Substantia nigra (tissue), 51 donors: ENCODE measurements at places on chromosomes 5 and 9.

DNA sequence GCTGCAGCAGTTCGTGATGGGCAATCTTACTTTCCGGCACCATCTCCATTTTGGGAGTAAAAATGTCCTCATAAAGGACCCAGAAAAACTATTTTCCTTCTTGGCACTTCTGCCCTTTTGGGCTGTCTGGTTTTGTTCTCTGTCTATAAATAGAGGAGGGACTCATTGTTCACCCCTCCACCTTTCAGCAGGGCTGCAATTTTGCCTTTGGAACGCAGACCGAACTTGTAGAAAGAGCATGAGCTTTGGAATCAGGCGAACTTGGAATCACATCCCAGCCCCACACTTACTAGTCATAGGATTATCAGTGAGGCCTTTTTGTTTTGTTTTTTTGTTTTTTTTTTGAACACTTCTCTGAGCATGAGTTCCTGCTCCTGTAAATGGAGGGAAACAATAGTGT lies 178.1 kb upstream of the IL12B start:
- DNase-seq, result no peak

GRCh38 chr9:116391306-116391900 lies 237.8 kb downstream of the PAPPA start:
- no peak for DNase-seq

GRCh38 chr5:15248731-15249130 lies 251.2 kb upstream of the FBXL7 start:
- DNase-seq, result no peak

DNA sequence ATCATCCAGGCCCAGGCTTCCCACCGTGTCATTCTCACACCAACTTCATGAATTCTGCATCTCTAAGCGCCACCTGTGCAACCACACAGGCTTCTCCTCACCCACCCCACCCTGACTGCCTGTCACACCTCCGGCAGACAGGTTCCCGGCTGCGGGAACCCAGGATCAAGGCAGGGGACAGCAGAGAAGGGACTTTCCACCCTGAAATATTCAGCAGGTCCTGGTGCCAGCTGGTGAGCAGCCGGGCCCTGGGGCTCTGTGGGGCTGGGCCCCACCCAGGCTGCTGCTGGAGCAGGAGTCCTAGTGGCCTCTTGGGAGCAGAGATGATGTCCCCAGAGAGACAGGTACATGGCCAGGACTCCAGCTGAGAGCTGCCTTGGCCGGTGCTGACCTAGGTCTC lies 12.7 kb downstream of the ANXA6 start:
- no peak for DNase-seq

DNA sequence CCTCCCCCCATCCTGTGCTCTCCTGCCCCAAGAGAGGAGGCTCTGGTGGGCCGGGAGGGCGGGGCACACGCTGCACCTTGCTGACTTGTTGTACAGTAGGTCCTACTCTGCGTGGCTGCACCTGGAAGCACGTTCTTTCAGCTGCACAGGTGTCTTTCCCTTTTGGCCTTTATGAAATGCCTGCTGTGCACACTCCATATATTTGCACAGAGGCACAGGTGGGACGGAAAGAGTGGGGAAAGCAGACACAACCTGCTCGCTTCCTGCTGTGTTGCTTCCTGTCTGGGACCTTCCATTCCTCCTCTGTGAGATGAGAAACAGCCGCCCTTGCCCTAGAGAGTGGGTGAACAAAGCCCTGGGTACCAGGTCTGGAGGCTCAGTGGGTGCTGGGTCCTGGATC lies 4.8 kb downstream of the USP20 start:
- DNase-seq, result no peak

GRCh38 chr5:152306386-152306785 lies 98.7 kb downstream of the NMUR2 start:
- no peak for DNase-seq

DNA sequence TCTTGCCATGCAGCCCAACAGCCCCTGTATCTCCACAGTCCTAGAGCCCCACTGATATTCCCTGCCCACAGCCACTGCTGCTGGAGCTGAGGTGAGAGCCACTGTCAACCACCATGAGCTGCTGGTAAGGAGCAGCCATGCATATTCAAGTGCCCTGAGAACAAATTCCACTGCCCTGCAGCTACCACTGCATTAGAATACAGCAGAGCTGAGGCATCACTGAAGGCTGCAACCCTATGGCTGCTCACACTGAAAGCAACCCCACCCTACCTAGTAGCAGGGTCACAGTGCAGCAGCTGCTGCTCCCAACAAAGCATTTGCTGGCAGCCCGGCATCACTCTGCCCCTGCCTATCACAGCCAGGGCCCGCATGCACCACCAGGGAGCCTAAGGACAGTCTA lies 68.6 kb downstream of the SKIC3 start:
- DNase-seq, result no peak

- no peak for DNase-seq
Measured at GRCh38 chr9:12604164-12604821, 88.9 kb upstream of the TYRP1 start.

DNA sequence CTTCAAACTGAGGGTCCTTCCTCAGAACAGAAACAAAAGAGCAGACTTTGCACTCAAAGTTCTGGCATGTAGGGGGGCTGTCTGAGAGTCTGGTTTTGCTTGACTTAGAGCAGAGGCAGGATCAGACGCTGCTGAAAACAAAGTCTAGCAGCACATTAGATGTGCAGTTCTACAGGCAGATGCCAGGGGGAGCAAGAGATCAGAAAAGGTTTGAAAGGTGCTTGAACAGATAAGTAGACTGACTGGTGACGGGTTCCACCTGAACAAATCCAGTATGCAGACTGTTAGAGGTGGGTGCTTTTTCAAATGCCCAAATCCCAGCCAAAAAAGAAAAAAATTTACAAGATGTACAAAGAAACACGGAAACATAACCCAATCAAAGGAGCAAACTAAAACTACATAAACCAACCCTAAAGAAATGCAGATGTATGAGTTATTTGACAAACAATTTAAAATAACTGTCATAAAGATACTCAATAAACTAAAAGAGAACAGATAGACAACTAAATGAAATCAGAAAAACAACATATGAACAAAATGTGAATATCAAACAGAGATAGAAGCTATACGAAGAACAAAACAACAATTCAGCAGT lies 194.7 kb upstream of the FREM1 start:
- no peak for DNase-seq

GRCh38 chr5:169627551-169627950 lies 9.5 kb upstream of the DOCK2 start:
- DNase-seq, result no peak

- no peak for DNase-seq
Measured at GRCh38 chr5:179287071-179287470, 58.2 kb downstream of the ADAMTS2 start.

DNA sequence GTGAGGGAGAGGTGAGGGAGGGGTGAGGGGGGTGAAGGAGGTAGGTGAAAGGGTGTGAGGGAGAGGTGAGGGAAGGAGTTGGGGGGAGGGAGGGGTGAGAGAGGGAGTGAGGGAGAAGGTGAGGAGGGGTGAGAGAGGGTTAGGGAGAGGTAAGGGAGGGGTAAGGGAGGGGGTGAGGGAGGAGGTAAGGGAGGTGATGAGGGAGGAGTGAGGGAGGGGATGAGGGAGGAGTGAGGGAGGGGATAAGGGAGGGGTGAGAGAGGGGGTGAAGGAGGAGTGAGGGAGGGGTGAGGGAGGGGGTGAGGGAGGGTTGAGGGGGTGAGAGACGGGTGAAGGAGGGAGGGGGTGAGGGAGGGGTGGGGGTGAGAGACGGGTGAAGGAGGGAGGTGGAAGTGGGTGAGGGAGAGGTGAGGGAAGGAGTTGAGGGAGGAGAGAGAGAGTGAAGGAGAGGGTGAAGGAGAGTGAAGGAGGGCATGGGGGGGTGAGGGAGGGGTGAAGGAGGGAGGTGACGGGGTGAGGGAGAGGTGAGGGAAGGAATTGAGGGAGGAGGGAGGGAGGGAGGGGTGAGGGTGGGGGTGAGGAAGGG lies 18.5 kb downstream of the NINJ1 start:
- no peak for DNase-seq

DNA sequence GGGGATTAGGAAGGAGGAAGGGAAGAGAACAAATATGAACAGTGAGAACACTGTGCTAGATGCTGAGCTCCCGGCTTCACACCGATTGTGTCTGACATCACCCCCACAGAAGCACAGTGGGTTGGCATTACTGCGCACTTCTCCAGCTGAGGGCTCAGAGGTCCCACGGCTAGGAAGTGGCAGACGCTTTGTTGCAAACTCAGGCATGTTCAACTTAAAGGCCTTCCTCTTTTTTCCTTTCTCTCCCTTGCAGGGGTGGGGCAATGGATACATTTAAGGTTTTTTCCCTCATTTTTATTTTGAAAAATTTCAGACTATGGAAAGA lies 15.5 kb upstream of the SHB start:
- peak; percentile 17 for DNase-seq

DNA sequence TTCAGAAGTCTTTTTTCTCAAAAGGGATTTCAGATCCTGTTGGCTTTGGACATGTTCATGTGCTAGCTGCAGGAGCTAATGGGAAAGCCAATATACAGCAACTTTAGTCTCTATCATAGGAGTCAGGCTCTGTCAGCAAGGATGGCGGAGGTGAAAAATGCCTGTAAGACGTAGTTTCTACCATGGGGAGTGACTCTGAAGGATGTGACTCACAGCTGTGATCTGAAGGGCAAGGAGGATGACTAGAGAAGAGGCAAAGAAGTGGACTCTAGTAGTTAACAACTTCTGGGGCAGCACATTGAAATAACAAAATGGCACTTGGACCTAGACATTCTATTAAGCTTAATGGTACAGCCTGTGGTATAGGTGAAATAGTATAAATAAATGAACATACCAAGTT lies 3.1 kb upstream of the NDUFS4 start:
- DNase-seq, result no peak

GRCh38 chr5:24644761-24645160 lies at the start of gene CDH10:
CDH10 (minus strand) TSS chr5:24644978; CDS start chr5:24593490, 51,488 bp downstream.
- DNase-seq, result peak; percentile 43

GRCh38 chr9:114427644-114428043 lies 39.9 kb upstream of the AKNA start:
- DNase-seq, result no peak

DNA sequence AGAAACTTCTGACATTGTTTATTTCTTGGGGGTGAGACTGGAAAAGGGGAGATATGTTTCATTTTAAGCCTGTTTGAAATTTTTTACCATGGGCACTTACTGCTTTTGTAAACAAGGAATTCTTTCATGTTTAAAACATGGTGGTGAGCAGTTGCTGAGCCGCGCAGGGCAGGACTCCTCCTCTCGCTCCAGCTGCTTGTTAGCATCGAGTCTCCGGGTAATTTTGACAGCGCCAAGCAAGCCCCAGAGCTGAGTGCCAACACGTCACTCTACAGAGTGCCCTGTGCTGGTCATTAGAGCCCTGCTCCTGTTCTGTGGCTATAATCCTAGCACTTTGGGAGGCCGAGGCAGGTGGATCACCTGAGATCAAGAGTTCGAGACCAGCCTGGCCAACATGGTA lies 116.5 kb upstream of the MSX2 start:
- no peak for DNase-seq

- DNase-seq, result no peak
Measured at GRCh38 chr5:145991044-145991575, 54.7 kb downstream of the SH3RF2 start.

GRCh38 chr9:134381671-134382516 lies 55.6 kb downstream of the RXRA start:
- DNase-seq, result no peak

GRCh38 chr5:92023555-92023954 lies 640.4 kb upstream of the ARRDC3 start:
- DNase-seq, result no peak

DNA sequence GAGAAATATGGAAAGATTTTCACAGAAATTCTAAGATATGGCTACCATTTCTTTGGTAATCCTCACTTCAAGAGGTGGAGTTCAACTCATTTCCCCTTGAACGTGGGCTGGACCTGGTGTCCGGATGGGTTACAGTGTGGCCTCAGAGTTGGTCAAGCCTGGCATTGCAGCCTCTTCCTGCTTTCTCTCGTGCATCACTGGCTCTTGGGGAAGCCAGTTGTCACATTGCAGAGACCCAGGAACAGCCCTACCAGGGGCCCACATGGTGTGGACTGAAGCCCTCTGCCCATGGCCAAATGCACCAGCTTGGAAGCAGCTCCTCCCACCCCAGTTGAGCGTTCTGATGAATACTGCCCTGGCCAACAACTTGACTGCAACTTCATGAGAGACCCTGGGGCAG lies 47.7 kb upstream of the FCN1 start:
- no peak for DNase-seq

DNA sequence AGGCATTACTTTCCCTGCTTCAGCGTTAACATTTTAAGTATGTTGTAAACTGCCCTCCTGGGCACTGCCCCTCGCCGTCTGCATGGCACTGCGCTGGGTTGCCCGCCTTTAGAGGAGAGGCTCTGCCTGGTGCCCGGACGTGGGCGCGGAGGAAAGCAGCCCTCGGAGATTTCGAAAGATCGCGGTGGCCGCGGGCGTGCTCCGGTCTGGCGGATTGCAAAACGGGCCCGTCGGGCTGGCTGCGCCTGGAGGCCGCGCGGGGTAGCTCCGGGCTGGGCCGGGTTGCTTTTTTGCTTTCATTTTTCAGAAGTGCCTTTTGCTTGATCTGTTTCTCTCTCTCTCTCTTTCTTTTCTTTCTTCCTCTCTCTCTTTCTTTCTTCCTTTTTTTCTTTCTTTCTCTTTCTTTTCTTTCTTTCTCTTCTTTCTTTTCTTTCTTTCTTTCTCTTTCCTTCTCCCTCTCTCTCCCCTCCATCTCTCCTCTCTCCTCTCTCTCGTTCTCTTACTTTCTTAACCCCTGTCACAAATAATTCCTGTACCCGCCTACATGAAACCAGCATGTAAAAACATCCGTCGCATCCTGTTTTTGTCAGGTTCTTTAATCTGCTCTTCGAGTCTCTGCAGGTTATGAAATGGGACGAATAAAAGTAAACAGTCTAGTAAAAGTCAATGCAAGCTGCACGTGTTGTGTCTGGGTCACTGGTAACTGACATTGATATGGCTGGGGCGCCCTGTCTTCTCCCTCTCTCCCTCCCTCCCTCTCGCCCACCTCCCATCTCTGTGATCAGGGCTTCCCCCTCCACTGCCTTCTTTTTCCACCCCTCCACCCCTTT lies 1.7 kb downstream of the FST start:
- DNase-seq, result peak; percentile 20

- DNase-seq, result no peak
Measured at GRCh38 chr5:72842816-72843215, 26.4 kb downstream of the TNPO1 start.

DNA sequence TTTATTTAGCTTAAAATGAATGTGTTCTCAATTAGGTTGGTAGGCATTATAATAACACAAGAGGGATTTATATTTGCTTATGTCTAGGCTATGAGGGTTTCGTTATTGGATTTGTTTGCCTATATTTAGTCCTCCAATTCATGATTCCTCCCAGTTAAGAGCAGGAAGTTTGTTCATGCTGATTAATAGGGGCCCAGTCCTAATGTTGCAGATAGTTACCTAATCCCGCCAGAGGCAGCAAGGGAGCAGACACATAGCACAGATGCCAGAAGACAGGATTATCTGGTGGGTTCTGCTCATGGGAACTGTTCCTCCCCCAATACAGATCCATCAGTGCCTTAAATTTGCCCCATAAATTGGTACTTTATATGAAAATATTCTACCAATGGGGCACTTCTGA lies 100.8 kb upstream of the TLE4 start:
- no peak for DNase-seq
